Hepatic stellate cell (primary cell): ENCODE measurements at places on chromosomes 16 and 17.

DNA sequence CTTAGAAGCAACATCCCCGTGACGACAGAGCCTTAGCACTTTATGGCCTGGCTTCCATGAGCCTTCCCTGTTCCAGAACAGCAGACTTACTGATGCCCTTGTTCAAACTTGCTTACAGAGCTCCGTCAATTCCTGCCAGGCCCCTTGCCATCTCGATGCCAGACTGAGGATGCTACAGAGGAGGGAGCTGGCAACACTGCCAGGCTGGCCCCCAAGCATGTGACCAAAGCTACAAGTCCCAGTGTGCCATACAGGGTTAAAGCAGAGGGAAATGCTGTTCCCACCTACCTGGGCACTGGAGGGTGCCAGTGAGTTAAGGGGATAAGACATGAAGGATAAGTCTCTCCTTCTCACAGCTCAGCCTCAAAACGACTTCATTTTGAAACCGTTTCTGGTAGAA lies 33.5 kb upstream of the SREBF1 start:
- no peak for DNase-seq

DNA sequence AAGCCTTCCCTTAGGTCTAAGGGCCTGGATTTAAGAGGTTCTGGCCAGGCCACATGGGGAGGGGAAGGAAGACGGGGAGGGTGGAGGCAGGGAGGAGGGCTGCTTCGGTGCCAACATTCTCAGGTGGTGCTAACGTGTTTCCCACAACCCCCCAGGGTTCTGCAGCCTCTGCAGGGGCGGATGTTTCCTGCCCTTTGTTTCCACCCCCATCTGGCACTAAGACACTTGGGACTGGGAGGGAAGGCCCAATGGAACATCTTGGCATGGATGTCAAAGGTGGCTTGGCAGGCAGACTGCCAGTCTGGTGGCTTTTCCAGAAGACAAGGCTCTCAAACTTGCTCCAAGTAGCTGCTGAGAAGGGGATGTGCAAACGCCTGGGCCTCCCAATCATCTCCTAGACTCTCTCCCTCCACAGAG lies 12.7 kb downstream of the HIC1 start:
- DNase-seq: no peak

GRCh38 chr16:89473136-89473712 lies 17.1 kb downstream of the ANKRD11 start:
- DNase-seq: no peak

- DNase-seq: peak; percentile 87
These were observed at the start of gene PCGF2 for GRCh38 chr17:38748149-38748891. Gene PCGF2 (minus strand): TSS chr17:38748336. CDS start chr17:38740402, 7,934 bp downstream.

DNA sequence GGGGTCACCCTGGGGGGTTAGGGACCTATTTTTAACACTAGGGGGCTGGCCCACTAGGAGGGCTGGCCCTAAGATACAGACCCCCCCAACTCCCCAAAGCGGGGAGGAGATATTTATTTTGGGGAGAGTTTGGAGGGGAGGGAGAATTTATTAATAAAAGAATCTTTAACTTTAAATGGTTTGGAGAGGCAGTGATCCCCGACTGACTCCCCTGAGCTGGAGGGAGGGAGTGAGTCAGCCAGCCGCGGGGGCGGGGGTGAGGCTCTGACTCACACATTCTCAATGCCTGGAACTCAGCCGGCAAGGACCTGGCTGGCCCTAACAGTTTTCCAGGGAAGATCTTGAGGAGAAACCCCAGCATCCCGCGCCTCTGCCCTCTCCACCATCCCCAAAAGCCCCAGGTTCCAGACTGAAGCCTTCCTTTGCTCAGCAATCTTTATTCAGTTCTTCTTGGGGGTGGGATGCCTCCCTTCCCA lies 1.5 kb downstream of the HCFC1R1 start:
- peak; percentile 95 for DNase-seq

DNA sequence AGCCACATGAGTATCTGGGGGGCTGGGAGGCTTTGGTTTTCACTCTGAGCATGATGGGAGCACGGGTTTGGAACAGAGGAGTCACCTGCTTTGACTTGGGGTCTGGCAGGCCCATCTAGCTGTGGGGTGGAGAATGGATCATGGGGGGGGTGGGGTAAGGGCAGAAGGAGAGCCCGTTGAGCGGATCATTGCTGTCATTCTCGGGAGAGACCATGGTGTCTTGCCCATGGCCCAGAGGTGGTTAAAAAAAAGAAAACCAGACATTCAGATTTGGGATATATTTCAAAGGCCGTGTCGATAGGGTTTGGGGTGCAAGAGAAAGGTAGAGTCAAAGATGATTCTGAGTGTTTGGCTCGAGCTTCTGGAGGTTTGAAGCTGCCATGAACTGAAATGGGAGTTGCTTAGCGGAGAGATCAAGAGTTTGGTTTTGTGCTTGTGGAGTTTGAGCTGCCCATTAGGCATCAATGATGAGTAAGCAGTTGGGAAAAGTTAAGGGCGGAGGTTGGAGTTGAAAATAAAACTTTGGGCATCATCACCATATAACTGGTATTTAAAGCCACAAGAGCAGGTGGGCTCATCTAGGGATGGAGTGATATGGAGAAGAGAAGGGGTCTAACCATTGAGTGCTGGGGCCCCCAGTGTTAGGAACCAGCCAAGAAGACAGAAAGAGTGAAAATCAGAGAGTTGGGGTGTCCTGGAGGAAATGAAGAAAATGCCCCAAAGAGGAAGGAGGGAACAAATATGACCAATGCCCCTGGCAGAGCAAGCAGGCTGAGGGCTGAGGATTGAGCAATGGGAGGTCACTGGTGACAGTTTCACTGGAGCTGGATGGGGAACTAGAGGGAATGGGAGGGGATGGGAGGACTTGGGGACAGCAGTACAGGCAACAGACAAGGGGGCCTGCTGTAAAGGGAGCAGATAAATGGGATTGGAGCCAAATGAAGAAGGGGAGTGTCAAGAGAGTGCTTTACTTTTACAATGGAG lies 1.9 kb downstream of the NOD2 start:
- no peak for DNase-seq

DNA sequence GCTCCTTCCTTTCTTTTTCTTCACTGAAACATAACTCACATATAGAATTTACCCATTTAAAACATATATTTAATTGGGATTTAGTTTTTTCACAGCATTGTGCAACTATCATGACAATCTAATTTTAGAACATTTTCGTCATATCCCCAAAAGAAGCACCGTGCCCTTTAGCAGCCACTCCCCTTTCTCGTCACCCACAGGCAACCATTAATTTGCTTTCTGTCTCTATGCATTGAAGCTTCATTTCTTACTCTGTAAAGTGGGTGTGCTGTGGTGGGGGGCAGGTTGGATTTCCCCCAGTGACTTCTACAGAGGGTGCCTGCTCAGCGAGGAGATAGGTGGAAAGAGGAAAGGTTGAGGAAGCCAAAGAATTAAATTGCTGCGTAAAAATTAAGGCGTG lies 35.8 kb downstream of the MRC2 start:
- no peak for DNase-seq

DNA sequence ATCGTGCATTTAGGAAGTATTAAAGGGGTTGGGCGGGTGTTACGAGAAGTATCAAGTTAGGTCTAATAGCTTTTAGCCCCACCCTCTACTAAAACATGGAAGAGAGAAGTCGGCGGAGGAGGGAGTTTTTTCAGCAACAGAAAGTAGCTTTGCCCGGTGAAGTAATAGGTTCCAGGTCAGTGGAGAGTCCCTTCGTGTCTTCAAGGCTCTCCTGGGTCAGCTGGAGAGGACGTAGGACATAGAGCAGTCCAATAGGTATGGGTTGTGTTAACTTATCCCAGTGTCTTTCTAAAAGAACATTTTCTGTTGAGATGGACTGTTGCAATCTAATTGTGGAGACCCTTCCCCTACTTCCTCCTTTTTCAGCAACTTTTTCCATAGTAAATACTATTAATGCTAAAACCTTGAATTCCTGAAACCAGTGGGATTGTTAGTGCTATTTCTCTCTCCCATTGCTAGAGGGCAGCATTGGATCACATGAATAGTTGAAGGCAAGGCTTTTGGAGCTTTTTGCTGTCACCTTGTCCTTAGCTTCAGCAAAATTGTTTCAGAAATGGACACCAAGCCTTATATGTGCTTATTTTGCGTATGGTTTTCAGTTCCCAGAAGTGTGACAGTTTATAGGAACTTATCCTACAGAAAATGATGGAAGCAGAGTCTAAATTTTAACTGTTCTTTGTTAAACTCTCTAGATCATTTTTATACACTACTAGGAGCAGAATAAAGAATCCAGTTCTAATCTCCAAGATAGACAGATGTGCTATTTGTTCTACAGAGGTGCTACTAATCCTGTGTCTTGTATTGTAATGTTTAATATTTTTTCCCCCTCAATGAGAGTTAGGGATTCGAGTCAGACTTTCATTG lies 38.4 kb downstream of the UTP18 start:
- DNase-seq: peak; percentile 24

DNA sequence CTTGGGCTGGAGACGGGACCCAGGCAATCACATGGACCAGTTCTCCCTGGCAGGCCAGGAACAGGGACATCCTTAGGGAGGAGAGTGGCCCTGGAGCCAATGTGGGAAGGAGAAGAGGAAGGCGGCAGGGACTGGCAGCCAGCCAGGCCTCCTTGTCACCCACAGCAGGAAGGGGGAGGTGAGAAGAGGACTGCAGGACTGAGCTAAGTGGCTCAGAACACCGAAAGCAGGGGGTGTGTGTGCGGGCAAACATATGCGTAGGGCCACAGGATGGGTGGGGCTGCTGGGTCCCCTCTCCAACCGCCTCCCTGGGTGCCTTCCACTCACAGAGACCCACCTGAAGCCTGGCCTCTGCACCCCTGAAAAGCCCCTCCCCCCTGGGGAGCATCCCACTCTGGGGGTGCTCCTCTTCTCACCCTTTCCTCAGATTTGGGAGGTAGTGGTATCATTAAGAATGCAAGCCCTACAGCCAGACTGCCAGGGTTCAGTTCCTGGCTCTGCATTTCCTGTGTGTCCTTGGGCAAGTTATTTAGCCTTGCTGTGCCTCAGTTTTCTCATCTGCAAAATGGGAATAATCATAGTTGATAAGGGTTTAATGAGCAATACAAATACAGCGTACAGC lies 8.1 kb downstream of the PNMT start:
- no peak for DNase-seq

DNA sequence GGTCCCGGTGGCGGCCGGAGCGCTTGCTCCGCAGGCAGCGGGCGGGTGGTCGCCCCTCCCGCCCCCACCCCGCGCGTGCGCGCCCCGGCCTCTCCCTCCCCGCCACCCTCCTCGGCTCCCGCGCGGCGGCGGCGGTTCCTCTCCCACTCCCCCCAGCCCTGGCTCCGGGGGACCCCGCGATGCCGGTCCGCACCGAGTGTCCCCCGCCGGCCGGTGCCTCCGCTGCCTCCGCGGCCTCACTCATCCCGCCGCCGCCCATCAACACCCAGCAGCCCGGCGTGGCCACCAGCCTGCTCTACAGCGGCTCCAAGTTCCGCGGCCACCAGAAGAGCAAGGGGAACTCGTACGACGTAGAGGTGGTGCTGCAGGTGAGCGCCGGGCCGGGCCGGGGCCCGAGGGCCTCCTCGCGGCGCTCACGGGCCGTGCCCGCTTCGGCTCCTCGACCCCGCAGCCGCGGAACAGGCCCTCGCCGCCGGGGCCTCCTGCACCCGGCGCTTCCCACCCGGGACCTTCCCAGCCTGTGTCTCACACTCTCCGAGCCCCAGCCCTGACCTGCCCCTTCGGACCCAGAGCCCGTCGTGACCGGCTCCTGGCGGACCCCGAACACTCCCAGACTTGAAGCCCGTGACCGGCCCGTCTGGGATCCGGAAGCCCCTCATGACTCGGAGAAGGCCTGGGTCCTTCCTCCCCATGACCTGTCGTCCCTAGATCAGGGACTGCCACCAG lies 490 bp downstream of the GID4 start:
- peak; percentile 41 for DNase-seq

DNA sequence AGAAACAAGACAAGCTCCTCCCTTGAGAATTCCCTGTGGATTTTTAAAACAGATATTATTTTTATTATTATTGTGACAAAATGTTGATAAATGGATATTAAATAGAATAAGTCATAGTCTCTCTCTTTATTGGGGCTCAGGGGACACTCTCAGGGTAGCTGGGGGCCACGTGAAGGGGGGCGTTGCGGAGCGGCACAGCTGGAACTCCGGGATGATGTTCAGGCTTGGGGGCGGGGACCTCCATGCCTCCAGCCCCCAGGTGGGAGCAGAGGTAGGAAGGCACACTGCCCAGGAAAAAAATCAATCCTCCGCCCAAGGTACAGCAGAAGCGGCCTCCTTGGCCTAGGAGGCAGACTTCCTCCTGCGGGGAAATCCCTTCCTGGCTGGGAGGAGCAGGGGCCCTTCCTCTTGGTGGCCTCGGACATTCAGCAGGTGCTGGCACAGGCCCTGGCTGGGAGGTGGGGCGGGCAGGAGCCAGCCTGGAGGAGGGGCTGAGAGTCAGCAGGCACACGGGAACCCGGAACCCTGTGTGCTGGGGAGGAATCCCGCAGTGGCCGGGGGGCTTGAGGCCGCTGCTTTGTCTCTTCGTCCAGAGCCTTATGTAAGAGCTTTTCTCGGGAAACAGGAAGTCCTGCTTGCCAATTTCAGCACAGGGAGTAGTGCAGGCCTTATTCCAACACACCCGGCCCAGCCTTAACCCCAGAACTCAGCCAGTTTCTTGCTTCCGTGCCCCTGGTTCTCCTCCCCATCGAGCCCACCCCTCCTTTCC lies 591 bp upstream of the TNFSF13 start:
- DNase-seq: peak; percentile 40

DNA sequence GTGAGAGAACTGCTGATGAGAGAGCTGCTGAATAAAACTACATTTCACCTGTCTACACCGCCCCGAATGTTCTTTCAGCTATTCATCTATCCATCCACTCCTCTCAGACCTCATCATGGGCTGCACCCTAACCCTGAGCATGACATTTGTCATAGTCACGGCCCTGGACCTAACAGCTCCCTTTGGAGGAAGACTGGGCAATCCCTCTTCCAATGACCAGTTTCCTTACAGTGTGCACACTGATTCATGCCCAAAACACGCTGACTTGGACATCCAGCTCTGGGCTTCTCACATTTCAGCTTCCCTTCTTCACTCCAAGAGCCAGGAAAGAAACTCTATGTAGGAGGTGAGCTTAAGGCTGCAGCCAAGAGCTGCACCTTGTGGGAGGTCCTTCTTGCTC lies 41.8 kb upstream of the ARL4D start:
- peak; percentile 84 for DNase-seq

DNA sequence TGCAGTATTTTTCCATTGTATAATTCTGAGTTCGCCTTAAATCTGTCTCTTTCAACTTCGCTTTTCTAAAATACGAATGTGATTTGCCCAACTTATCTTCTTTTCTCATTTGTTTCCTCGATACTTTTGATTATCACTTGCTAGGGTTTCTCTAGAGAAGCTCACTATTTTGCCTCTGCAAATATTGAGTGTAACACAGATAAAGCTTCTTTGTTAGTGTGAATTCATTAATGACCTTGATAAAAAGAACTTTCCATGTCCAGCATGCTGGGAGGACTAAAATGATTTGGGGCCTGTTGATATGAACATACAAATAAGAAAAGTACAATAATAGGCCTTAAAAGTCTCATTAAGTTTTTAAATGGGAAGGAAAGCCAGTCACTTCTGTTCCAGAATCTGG lies 303.3 kb downstream of the MAP2K6 start:
- no peak for DNase-seq

- no peak for DNase-seq
These were observed 6.5 kb downstream of the HIGD1B start for GRCh38 chr17:44854192-44854591.
